Right renal cortex interstitium (tissue), 3 donors: ENCODE measurements at places on chromosomes 1 and 21.
A peak's percentile ranks its signal among the peaks of the same experiment; 100 is the strongest.

DNA sequence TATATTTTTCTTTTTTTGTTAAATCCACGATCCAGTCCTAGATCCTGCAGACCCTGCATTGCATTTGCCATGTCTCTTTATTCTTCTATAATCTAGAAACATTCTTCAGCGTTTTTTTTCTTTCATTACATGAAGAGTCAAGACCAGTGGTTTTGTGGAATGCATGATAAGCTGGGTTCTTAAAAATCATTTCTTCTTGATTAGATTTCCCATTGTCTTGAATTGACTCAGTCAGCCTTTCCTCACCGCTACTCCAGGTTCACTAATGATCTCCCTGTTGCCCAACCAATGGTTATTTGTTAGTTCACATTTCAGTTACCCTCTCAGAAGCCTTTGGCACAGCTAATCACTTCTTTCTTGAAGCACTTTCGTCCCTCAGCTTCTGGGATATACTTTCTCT lies 25.2 kb downstream of the CHD1L start:
- DNase-seq = no peak

DNA sequence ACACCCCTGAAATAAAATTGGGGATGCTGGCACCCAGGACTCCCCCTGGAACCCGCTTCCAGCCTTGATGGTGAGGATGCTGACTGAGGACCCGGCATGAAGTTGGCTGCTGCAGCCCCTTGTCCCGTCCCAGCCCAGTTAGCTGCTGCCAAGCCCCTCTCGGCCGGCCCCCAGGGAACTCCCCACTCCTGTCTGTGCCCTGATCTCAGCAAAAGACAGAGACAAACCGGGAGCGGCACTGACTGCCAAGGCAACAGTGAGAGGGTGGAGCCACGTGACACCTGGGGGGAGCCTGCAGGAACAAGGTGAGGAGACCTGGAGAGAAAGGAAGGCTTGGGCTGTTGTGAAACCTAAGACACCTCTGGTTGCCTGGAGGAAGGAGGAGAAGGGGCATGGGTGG lies 24.7 kb downstream of the CASZ1 start:
- DNase-seq = no peak

DNA sequence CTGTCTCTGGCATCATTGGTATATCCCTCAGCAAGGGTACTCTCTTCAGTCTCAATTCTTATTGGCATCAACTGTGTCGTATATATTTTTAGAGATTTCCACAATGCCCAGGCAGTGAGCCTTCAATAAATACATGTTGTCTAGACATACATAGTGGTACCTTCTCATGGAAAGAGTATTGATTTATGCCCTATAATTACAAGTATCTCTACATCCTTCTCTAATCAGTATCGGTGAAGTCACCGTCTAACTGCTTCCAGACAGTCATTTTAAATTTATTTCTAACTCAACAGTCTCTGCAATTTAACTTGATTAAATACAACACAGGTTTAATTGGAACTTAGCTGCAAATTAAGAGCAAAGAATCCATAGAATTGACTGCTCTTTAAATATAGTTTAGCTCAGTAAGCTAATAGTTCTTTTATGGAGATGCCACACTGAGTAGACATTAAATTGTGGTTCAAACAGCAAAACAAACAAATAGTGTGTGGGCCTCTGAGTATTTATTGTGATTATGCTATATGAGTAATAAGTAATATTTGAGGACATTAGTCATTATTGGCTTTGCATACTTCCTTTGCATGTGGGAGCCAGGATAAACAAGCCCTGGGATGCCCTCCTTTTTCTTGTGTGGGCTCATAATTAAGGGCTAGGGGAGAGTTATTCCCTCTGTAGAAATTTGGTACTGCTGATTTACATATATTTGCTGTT lies 126.9 kb upstream of the DUSP10 start:
- no peak for DNase-seq

DNA sequence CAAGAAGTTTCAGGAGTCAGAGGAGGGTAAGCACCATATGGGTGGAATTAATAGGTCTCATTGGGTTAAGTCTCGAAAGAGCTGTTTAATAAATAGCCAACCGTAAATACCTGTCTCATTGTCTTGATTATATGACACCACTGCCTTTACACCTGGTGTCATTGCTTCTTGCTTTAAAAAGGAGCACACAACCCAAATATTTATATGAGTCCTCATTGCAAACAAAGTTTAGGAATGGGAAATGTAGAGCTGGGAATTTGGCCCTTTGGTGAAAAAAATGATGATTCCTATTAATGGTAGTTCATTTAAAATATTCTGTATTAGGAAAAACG lies 2.1 kb downstream of the BACH1 start:
- no peak for DNase-seq

GRCh38 chr1:47432071-47433036 lies 5.5 kb upstream of the FOXD2 start:
- no peak for DNase-seq

DNA sequence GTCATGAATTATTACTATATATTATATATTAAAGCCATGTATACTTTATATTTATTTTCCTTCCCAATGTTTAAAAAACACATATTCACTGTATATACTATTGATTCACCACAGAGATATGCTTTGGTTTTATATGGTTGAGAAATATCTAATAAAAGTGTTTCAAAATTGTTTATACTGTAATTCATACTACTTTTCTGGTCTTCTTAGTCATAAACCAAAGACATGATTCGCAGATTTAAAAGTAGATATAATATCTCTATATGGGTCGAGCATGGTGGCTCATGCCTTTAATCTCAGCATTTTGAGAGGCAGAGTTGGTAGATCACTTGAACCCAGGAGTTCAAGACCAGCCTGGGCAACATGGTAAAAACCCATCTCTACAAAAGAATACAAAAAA lies 738.4 kb downstream of the USP25 start:
- DNase-seq = no peak

DNA sequence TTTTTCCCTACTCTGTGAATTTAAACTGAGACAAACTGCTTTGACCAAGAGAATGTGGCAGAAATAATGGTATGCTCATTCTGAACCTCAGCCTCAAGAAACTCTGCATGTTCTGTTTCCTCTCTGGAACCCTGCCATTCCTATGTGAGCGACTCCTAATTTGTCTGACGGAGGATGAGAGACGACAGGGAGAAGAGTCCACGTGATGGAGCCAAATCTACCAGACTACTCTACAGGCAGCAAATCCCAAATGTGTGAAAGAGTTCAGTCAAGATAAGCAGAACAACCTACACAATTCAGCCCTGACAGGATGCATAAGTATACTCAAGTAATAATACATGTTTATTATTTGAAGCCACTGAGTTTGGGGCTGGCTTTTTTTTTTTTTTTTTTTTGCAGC lies 153.5 kb downstream of the DPYD start:
- DNase-seq = no peak

- no peak for DNase-seq
Observed at GRCh38 chr21:18129526-18129925, 115.1 kb upstream of the CHODL start.

DNA sequence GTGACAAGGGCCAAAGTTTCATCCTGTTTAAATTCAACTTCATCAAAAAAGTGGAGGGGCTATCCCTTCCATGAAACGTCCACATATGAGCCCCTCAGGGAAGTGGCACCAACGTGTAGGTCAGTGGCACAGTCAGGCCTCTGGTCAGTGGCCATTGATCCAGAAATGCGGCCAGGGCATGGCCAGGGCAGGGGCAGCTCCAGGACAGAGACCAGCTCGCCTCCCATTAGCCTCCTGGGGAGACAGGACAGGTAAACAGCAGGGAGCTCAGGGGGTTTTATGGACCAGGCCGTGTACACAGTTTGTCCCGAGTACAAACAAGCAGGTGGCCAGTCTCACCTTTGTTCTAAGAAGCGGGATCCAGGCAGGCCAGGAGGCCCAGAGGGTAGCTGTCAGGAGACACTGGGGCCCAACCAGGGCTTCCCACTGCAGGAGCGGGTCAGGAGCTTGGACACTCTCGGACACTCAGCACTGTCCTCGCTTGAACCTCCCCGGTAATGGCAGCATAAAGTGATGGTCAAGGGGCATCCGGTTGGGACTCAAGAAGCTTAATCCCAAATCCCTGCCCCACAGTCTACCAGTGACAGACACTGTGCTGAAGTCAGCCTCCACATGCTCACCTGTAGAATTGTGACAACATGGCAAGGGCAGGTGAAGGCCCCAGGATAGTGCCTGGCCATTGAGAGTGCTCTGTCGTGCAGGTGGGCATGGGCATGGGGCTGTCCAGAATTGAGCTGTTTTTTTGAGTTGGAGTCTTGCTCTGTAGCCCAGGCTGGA lies 144.1 kb upstream of the ERRFI1 start:
- no peak for DNase-seq

DNA sequence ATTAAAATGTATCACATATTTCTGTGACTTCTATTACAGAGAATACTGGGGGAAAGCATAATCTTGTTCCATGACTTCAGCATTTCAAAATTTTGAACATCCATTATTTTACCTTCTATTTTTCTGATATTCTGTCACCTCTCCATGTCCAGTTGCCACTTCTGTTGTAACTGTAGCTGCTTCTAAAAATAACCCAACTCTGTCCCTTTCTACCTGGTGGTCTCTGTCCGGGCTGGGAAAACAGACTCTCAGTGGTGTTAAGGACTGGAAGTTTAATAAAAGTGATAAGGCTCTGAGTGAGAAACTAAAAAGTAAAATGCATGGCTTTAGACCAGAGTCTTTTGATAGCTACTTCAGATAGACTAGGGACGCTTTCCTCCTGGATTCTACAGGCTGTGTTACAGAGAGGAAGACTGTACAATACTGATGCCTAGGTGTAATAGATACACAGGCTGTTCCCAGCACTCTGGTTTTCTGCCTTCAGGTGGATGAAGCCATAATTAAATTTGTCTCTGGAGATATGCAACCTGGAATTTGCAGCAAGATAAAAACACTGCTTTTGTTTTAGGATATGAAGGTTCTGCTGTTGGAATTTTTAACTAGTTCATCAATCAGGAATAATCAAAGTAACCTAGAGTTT lies 42.1 kb upstream of the SEC16B start:
- DNase-seq = no peak

- no peak for DNase-seq
Observed at GRCh38 chr21:43658769-43659135, 536 bp downstream of the HSF2BP start.

- no peak for DNase-seq
Observed at GRCh38 chr1:965526-966134, 652 bp upstream of the PLEKHN1 start.

- no peak for DNase-seq
Observed at GRCh38 chr21:37642493-37642892, 273.8 kb downstream of the KCNJ6 start.

DNA sequence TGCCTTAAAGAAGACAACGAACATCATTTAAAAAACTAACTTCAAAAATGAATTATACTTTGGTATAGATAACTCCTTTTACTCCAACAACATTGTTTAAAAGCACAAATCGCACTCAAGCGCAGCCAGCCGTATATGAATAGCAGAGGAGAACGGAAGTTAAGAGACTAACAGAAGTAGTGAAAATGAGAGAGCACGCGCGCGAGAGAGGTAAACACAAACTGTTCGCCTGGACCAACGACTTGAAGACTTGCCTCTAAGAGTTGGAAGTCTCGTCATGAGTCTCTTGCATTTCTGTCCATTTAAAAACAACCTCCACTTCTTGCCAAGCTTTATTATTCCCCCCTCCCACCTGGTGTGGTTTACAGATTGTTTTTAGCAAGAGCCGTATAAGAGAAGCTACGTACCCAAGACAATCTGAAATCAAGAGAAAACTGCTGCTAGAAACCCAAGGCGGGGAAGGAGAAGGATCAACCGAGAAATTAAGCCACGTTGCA lies 479 bp downstream of the SELENOF start:
- no peak for DNase-seq

DNA sequence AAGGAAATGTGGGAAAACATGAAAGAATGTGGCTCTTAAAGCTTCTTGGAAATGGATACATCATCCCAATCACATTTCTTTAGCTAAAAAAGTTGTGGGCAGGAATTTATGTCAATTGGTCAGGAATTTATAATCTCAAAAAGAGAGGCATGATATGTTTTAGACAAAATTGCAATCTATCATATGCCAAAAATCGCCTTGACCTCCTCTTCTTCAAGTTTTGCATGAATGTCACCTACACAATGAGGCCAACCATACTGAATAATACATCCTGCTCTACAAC lies 42.4 kb downstream of the ATP6V1G3 start:
- DNase-seq = no peak

- DNase-seq = no peak
Observed at GRCh38 chr1:229753764-229754551, 127.9 kb downstream of the URB2 start.

GRCh38 chr1:3543076-3544039 lies 68.0 kb downstream of the MEGF6 start:
- DNase-seq = no peak

GRCh38 chr1:113946678-113947387 lies 17.7 kb downstream of the HIPK1 start:
- DNase-seq = no peak

DNA sequence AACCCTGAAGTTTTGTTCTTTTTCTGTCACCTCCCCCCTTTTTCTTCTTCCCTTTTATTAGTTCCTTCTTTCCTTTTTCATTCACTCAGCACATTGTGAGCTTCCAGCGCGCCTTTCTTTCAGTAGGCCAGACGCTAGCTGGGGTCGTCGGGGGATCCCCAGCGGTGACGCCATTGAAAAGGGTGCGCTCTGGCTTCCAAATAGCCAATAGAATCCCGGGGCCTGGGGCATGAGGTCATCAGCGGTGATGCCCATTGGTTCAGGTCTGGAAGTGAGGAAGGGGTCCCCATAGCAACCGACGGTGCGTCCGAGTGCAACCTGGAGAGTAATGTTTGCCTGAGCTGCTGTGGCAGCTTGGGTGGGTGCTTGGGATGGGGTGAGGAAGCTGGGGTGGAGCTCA lies 6.9 kb upstream of the EFNA3 start:
- DNase-seq = no peak

- DNase-seq = peak; percentile 2
Observed at GRCh38 chr21:16013570-16013969, 283.8 kb downstream of the USP25 start.

- DNase-seq = no peak
Observed at GRCh38 chr1:230317823-230318819, 108.0 kb downstream of the PGBD5 start.

GRCh38 chr1:183632964-183633363 lies 2.6 kb downstream of the ARPC5 start:
- DNase-seq = no peak

DNA sequence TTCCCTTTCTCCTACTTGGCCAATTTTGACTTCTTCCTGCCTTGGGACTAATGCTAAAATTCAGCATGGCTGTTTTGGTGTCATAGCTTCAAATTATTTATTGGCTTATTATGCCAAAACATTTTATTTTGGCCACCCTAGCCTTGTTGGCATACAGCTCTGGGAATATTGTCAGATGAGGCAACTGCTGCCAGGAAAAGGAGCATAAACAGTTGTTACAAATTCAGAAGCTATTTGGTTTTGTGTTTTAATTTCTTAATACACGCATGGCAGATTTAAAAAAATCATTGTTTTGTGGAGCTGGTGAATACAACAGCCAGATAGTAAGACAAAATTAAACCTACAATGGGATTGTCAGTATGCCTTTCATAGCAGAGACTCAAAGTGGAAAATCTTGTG lies 66.8 kb upstream of the BCL10 start:
- no peak for DNase-seq
